ENCODE measurements at places on chromosomes 4 and X.

- no peak for DNase-seq
Observed at GRCh38 chr4:956531-957230, 16.7 kb downstream of the DGKQ start.

GRCh38 chr4:130336585-130337217 is 1240.7 kb downstream of the C4orf33 start:
- DNase-seq = peak; percentile 64

GRCh38 chr4:18844726-18845125 is 823.2 kb upstream of the LCORL start:
- no peak for DNase-seq

GRCh38 chr4:125677665-125678307 is 363.0 kb downstream of the FAT4 start:
- no peak for DNase-seq

DNA sequence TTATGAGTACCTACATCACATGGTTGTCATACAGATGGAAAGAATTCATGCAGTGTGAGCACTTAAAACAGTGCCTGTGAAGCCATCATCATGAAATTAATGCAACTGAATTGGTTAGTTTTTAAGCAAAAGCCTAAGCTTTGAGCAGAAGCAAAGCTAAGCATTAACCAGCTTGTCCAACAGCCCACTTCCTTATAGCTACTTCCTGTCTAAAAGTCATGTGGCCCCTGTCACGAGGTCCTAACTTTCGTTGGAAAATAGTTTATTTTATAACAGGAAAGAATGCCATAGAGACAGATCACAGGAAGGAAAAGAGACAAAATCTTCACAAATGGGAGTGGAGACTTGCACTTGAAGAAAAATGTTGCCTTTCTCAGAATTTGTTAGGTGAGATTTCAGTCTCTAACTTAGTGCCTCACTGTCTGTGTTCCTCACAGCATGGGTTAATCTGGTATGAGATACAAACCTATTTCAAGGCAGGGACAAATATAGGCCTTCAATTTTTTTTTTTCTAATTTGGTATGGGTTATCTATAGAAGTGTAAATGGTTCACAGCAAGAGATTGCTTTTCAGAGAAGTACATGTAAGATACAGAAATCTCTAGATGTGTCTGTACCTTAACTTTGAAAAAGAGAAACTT is 27.7 kb upstream of the VCX start:
- DNase-seq = peak; percentile 9

DNA sequence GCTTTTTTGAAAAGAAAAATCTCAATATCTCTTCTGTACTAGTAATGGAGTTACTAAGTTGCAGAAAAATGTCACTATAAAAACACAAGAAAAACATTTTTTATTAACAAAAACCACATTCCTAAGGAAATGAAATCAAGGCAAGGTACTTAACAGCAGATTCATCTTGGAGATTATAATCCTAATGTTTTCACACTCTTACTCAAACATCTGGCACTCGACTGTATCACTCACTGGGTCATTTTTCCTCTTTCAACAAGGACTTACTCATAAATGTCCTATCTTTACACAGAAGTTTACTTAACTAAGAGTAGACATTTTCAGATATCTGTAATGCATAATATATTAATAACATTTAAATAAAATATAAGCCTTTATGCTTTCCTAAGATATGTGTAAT is 216.6 kb downstream of the NR3C2 start:
- DNase-seq = no peak

DNA sequence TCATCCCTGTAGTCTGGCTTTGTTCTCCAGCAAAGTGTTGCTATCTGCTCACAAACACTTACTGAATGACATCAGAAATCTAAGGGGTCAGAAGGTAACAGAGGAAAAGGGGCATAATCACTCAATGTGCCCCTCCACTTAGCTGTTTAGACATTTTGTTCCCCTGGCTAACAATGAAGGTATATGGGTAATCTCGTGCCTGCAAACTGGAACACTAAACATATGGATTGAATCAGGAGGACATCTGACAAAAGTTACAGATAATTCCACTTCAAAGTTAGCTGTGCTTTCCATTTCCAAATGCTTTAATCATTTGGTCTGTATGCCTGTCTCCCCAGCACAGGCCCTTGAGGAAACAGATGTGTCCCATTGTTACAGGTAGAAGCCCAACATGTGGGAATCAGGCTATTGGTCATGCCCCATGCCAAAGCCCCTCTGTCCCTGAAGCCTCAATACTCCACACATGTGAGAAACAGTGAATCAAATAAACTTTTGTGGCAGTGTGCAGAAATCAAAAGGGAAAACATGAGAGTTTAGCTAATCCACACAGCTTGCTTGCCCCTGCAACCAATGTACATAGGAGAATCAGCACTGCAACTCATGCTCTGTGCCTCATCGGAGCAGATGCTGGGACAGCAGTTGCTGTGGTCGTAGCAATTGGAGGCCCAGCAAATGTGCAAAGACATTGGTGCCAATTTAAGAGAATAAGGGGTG is 111.7 kb downstream of the RNF150 start:
- DNase-seq = no peak

DNA sequence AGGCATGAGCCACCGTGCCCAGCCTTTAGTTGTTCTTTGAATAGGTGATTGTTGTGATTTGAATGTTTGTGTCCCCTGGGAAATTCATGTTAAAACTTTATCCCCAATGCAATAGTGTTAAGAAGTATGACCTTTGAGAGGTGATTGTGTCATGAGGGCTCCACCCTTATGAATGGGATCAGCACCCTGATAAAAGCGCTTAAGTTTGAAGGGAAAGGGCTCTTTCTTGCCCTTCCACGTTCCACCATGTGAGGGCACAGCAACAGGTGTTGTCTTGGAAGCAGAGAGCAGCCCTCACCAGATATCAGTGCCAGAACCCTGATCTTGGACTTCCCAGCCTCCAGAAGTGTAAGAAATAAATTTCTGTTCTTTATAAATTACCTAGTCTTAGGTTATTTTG is 33.7 kb upstream of the RP2 start:
- peak; percentile 26 for DNase-seq

DNA sequence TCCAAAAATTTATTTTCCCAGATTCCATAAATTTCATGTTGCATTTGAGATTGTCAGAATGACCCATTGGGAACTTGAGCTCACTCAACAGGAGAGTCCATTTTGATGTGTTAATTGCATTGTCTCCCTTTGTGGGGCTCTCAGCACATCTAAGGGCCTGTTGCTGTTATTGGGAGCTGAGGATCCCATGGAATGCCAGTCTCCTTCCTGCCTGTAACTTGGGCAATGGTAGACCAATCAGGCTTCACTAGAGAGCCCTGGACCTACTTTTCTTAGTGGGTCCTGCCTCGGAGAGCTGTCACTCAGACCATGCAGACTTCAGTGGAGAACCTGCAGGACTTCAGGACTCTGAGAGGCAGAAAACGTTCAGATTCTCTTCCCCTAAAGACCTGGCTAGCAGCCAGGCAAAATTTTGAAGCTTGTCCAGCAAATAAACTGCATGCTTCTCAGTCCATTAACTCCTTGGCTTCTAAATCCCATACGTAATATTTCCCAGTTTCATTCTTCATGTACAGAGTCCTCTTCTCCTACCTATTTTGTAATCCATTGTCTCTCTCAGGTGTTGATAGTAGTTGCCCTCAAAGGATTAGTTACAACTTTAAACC is 25.1 kb downstream of the OCRL start:
- DNase-seq = no peak

GRCh38 chr4:154707877-154708276 is 35.9 kb upstream of the LRAT start:
- no peak for DNase-seq

GRCh38 chr4:76594173-76594572 is 159.1 kb downstream of the SHROOM3 start:
- no peak for DNase-seq

DNA sequence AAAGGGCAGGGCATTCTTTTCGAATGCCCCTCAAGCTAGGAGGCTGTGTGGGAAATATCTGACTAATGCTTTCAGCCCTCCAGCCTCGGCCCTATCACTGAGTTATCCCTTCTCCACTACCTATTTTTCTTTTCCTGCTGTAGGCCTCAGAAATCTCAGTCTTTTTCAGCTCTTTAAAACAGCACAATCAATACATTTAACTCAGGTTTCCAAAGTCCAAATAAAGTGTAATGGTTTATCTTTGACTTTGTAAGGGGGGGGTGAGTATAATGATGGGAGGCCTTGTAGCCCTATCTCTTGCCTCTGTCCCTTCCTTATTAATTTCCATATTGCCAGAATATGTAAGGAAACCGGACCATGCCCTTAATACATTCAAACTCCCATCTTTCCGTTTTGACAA is 1.6 kb upstream of the WNK3 start:
- DNase-seq = no peak

Measured in NAMALWA (cell line).